Uterus (tissue), 4 donors: ENCODE measurements at places on chromosomes 6 and 20. TPM values are rescaled to one million over a fixed set of nuclear protein-coding genes. Genes with fewer than 3 reads are reported as not detected.

GRCh38 chr6:686497-686896 is 6.4 kb downstream of the EXOC2 start:
- no peak for DNase-seq

DNA sequence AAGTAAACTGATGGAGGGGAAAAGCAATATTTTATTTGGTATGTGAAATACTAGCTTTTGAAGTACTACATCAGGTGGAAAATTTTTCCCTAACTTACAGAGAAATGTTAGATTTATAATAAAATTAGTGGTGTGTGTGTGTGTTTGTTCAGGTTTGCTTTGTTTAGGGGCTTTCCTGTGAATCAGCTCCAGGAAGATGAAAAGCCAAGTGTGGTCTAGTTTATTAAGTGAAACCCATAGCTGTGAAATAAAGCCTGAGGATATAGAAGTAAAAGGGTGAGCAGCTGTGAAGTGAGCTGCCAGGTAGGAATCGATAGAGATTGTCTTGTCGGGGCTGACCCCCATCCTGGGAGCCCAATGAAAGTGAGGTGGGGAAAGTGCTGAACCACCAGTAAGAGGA is 347.6 kb upstream of the IMPG1 start:
- DNase-seq = no peak

- DNase-seq = no peak
Observed at GRCh38 chr6:130517444-130517931, 151.7 kb downstream of the TMEM200A start.

GRCh38 chr6:13702809-13703302 is 8.8 kb downstream of the RANBP9 start:
- no peak for DNase-seq

The FAM209B gene
- not detected for total RNA-seq

The PREX1 gene
- 19.7 TPM for total RNA-seq

The PNPLA1 gene
- not detected for total RNA-seq

The INSM1 gene
- not detected for total RNA-seq

The TSPO2 gene
- total RNA-seq = not detected
